ENCODE measurements at places on chromosomes 13 and 19.

- no peak for DNase-seq
Measured at GRCh38 chr19:57010541-57010940, 109.2 kb upstream of the USP29 start.

DNA sequence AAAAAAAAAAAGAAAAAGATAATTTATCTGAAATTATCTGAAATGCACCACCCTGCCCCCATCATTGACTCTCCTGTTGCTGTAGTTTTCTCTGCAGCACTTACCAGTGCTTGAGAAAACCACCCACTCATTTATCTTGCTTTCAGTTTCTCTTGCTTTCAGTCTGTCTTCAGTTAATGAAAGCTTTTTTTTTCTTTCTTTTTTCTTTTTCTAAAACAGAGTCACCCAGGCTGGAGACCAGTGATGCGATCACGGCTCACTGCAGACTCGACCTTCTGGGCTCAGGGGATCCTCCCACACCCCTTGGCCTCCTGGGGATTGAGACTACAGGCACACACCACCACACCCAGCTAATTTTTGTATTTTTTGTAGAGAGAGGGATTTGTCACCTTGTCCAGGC is 4.3 kb upstream of the ACP5 start:
- peak; percentile 57 for DNase-seq

DNA sequence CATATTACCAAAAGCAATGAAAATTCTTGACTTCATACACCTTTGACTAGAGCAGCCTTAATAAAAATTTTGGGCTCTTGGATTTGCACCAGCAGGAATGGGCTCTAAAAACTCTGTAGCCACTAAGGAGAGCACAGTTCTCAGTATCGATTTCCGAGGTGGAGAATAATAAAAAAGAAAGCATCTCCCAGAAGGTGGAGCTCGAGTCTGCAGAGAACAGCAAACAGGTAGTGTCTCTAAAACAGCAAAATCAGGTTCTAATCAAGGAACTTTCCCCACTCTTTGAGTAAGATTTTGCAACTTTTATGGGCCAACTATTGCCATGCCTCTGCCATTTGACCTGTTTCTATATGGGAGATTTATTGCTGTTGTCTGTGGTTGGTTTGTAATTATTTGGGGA is 258.7 kb upstream of the GPC6 start:
- DNase-seq = no peak

DNA sequence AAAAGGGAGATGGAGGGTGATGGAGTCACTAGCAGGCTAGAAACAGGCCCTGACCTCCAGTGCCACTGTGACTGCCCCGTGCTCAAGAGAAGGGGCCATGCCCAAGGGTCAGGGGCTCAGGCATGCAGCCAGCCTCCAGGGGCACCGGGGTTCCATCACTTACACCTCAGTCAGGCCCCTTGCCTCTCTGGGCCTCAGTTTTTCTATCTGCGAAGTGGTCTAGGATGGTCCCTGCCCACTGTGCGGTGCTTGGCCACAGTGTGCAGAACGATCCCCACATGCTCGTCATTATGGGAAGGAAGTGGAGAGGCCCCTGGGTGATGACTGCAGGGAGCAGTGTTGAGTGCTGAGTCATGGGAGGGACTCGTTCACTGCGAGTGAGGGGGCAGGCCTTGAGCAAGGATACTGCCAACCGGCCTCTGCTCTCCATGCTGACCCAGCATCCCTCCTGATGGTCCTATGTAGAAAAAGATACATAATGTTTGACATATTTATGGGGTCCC is 23.1 kb downstream of the TMED1 start:
- peak; percentile 30 for DNase-seq

DNA sequence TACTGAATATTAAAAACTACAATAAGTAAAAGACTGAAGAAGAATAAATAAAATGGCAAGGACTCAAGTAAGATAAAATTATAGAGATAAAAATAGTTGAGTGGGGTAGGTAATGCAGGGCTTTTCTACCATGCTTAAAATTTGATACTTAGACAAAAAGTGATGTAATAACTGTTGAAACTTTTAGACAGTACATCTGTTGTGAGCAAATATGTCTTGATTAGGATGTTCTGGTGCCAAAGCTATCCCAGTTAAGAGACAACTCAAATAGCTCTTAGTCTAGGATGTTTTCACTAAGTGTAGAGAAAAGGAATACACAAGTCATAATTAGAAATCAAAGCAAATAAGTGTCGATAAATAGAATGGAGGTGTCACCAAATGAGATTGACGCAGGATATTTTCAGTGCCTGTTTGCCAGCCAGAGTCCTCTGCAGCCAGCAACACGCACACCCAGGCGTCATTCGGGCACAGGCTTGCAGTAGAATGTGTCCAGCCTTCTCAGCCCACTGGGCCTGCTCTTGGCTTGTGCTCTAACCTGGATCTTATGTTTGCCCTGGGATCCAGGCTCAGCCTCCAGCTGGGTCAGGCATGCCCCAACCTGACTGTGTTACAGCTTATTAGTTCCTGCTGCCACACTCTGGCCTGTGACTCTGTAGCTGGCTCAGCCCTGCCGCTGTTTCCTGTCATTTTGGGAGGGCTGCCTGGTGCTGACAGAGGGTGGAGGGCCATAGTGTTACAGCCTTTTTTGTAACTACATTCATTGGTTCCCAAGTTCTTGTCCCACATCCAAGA is 766.2 kb downstream of the PCDH17 start:
- DNase-seq = no peak

DNA sequence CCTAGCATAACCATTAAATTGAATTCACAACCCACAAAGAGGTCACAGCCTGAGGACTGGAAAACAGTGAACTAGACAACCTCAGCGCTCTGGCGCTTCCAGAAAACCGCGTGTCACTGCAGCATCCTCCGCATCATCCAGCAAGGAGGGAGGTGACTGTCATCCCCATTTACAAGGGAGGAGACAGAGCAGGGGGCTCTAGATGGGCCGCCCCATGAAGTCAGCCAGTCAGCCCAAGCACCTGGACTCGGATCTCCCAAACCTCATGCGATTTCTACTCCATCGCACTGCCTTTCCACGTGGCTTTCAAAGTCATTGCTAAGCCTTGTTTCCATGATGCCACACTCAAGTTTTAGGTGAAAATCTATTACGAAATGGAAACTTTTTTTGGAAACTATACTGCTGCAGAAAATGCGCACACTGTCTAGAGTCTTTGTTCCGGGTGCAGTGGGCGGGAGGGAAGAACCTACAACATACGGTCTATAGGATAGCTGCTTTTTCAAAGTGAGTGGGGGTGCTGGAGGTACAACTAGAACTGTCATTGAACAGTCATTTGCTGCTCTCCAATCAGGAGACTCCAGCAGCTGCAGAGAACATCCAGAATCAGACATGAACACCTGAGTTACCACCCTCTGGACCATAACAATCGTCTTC is 2.8 kb downstream of the AP3D1 start:
- no peak for DNase-seq

GRCh38 chr13:70088926-70089325 is 18.7 kb upstream of the ATXN8OS start:
- DNase-seq = no peak

- DNase-seq = no peak
Measured at GRCh38 chr19:35736913-35737886, 5.1 kb downstream of the IGFLR1 start.

GRCh38 chr13:66501181-66501580 is 729.0 kb downstream of the PCDH9 start:
- no peak for DNase-seq

Data from stimulated activated CD4-positive, alpha-beta T cell treated with anti-CD3 and anti-CD28 coated beads, Interleukin-15, amount 100 ng/mL, for 48 hours (primary cell).